A549 treated with CpdA at 1 μM for 4 hours (cell line): ENCODE measurements at places on chromosomes 5 and 9. TPM values are rescaled to one million over a fixed set of nuclear protein-coding genes. Genes with fewer than 3 reads are reported as not detected.

EDIL3 gene
- total RNA-seq, result 0.15 to 0.31 TPM (median 0.18 TPM) in 5 replicates

DNAH5 gene
- total RNA-seq, result 0.78 to 1.4 TPM (median 1.1 TPM) in 5 replicates

IL5 gene
- not detected in 5 replicates for total RNA-seq

ALDOB gene
- not detected in 5 replicates for total RNA-seq

MYMK gene
- not detected in 5 replicates for total RNA-seq

DBH gene
- not detected in 5 replicates for total RNA-seq
